Cardiac ventricle fibroblast (primary cell): ENCODE measurements at places on chromosomes 2 and 18. TPM values are rescaled to one million over a fixed set of nuclear protein-coding genes. Genes with fewer than 3 reads are reported as not detected.

ZSCAN30 gene
- total RNA-seq = 9.8 and 12.2 TPM in 2 replicates

VWC2L gene
- 0.10 TPM in 1 of 2 replicates, not detected in the other for total RNA-seq

FAM210A gene
- total RNA-seq = 8.2 and 15.5 TPM in 2 replicates

MBD1 gene
- total RNA-seq = 37.6 and 45.1 TPM in 2 replicates

HTR2B gene
- 4.1 and 4.3 TPM in 2 replicates for total RNA-seq

CTNNA2 gene
- not detected in 2 replicates for total RNA-seq

PER2 gene
- 4.5 and 4.6 TPM in 2 replicates for total RNA-seq

HMSD gene
- total RNA-seq = not detected in 2 replicates

LYG2 gene
- total RNA-seq = not detected in 2 replicates

FKBP7 gene
- 51.4 and 89.9 TPM in 2 replicates for total RNA-seq

ARHGAP28 gene
- 15.7 and 21.3 TPM in 2 replicates for total RNA-seq

DSG1 gene
- not detected in 2 replicates for total RNA-seq

CREG2 gene
- 0.59 and 1.1 TPM in 2 replicates for total RNA-seq

SERPINB2 gene
- not detected in 2 replicates for total RNA-seq

NEU4 gene
- not detected in 2 replicates for total RNA-seq

GBX2 gene
- total RNA-seq = not detected in 2 replicates

TMEM163 gene
- total RNA-seq = 0.06 TPM in 1 of 2 replicates, not detected in the other

TYMS gene
- 13.7 and 17.6 TPM in 2 replicates for total RNA-seq

ABCG5 gene
- total RNA-seq = not detected in 2 replicates

RSAD2 gene
- total RNA-seq = 1.00 and 1.1 TPM in 2 replicates

UGT1A8 gene
- total RNA-seq = not detected in 2 replicates

SERPINB13 gene
- not detected in 2 replicates for total RNA-seq

BMP10 gene
- not detected in 2 replicates for total RNA-seq
